Naive thymus-derived CD4-positive, alpha-beta T cell (primary cell): ENCODE measurements at places on chromosomes 16 and 17.

DNA sequence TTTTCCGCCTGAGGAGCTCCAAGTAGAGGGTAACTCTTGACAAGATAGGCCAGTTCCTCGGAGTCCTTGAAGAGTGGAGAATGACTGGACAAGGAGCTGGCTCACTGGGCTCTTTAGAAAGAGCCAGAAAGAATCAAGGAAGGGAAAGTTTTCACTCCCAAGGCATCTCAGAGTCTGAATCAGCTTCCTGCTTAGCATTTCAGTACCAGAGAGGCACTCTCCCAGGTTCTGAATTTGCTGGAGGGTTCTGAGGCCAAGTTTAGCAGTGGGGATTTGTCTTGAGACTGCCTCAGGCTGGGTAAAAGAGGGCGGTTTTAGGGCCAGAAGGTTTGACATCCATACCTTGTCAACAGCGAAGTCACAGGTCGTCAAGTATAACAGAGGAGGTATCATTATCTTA, 25.5 kb downstream of the GP2 start:
- no peak for DNase-seq

DNA sequence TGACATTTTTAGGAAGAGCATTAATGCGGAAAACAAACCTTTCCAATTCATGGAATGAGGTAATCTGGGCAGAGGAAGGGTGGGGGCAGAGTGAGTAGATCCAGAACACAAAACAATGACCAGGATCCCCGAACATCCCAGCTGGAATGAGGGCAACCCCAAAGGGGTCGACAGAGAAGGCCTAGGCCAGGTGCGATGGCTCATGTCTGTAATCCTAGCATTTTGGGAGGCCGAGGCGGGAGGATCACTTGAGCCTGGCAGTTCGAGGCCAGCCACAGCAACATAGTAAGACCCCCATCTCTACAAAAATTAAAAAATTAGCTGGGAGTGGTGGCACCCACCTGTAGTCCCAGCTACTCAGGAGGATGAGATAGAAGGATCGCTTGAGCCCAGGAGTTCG, 64.7 kb downstream of the ZFHX3 start:
- DNase-seq, result no peak

DNA sequence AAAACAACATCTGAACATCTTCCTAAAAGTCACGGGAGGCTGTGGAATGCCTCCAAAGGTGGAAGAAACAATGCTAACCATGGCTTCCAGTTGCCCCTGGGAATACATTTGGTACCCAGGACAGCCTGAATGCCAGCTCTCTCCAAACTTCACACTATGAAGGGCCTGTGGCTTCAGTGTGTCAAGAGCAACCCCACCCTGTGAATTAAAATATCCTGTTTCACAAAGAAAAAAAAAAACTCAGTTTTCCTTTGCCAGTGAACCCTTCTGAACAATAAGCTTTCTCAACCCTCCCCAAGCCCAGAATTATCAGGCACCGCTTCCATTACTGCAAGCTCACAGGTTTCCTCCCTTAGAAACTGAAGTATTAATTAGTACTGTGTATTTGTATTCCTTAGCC, 69.8 kb downstream of the SLC39A11 start:
- DNase-seq, result no peak

DNA sequence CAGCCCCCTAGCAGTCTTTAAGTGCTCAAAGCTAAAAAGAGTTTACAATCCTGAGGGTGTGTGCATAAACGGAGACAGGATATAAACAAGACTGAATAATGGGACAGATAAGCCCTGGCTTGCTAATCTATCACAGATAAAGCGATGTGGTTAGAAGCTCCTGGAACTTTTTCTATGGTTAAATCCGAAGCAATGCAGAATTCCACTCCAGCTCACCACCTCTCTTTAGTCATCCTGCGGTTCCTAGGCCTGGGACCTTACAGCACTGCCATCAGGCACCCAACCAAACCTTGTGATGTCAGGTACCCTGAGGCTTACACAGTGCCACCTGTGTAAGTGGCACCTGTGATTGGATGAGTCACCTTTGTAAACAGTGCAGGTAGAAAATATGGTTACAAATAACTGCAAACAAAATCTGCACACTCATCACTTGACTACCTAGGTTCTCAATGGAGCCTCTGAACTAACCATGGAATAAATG, 31.5 kb upstream of the B4GALNT2 start:
- DNase-seq, result no peak

DNA sequence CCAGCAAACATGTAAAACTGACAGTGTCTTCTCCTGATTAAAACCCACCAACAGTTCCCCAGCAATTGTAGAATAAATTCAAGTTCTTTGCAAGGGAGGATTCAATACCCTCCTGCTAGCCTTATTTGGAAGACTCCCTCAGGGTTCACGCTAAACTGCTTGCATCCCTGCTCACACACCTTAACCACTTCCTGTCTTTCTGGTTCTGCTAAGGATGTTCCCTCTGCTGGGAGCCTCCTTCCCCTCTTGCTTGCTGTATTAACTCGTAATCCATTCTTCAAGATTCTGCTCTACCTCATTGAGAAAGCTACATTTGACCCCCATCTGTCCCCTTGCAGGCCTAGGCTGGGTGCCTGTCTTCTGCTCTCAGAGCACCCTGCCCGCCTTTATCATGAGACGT, 2.3 kb upstream of the SHISA6 start:
- no peak for DNase-seq

- DNase-seq, result no peak
These were observed 12.1 kb downstream of the NDUFAF8 start for GRCh38 chr17:81251094-81251708.

GRCh38 chr17:69802045-69802740, 272.8 kb upstream of the KCNJ16 start:
- DNase-seq, result no peak

DNA sequence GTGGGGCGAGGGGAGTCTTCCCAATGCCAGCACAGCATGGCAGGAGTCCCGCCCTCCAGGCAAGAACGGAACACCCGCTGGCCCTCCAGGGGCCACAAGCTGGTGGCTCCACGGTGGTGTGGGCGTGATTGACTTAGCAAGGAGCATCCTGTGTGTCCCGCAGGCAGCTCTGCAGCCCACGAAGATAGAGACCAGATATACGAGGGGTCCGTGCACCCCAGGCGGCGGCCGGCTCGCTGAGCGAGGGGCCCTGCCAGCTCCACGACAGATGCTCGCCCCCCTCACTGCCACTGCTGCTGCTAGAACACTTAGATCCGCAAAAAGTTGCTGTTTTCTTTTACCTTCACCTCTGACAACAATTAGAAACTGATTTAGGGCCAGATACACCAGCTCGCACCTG, 10.0 kb upstream of the CACNA1H start:
- DNase-seq, result no peak

GRCh38 chr17:73658821-73659515, 14.7 kb upstream of the SDK2 start:
- DNase-seq, result no peak

DNA sequence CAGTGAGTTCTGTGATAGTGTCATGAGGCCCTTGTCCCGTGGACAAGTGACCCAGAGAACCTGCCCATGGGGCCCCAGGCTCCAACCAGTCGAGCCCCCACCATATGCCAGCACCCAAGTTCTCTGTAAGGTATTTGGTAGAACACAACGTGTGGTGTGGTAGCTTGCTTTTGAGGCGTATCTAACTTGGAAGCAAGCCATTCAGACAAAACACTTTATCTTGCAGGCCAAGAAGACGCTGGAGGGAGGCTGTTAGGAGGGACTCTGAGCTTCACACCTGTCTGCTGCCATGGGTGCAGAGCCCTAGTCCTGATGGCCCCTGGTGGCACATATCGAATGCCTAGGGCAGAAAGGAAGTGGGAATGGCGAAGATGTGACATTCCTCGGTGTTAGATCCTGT, 1.6 kb downstream of the NDUFAF8 start:
- DNase-seq, result no peak

DNA sequence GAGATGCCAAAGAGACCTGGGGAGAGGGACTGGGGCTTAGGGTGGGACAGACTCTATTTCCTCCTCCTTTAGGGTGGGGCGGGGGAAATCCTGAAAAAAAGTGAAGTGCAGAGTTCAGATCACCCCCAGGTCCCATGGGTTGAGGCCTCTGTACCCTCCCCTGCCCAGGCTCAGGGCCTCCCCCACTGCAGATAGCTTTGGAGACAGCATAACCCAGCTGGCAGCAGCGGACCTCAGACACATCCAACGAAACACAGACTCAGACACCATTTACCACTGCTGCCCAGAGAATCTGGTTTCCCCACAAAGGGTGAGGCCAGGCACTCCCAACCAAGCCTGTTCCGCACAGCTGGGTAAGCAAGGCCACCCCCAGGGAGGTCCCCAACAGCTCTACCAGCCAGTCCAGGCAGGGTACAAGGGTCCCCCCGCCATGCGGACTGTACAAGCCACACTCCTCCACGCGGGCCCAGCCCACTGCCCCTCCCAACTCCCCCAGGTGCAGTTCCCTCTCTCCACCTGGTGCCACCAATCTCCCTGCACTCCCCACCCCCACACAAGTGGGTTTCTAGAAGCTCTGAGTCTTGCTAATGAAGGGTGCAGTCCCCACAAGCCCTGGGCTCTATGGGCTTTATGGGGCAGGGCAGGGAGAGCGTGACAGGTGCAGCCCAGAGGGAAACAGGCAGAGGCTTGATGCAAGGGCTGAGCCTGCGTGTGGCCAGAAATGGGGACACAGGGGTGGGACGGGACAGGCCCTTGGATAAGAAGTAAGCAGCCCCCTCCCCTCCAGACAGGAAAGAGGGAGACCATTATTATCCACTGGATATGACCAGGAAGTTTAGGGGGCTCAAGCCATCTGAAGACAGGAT, 8.9 kb downstream of the RHBDF2 start:
- no peak for DNase-seq

GRCh38 chr16:35532576-35532975, 2073.2 kb downstream of the TP53TG3F start:
- no peak for DNase-seq
